Heart left ventricle (tissue), 16 donors: ENCODE measurements at places on chromosomes 4 and X. TPM values are rescaled to one million over a fixed set of nuclear protein-coding genes. Genes with fewer than 3 reads are reported as not detected.

PGRMC1 gene
- polyA plus RNA-seq = 28.0 TPM

ABCD1 gene
- 12.9 TPM for polyA plus RNA-seq

DNA sequence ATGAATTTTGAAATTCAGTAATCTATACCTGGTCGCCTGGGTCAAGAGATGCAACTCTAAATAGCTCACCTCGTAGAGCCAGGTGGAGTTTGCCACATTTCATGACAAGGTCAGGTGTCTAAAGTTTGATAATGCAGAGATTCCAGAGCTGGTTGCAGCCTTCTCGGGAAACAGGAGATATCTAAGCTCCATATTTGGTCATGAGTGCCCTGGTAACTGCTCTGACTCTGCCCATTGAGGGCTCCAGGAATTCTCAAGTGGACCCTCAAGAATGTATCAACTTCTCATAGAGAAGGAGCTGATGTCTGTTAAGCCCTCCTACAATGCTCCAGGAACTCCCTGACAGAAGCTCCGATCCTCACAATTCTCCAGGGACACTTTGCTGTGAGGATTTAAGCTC, 33.2 kb upstream of the TSPAN5 start:
- no peak for DNase-seq

DNA sequence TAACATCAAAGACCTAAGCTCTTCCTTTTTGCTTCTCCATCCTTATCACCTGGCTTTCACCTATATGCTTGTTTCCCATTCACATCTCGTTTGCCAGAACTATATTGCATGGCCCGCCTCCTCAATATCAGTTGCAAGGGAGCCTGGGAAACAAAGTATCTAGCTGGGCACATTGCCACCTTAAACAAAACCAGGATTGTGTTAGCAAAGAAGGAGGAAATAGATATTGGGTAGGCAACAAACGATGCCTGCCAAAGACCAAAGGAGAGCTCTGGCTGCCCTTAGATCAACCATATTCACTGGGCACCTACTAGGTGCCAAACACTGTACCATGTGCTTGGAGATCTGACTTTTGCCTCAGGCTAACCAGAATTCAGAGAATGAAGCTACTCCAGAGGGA, 107.5 kb downstream of the GRIA3 start:
- no peak for DNase-seq

DNA sequence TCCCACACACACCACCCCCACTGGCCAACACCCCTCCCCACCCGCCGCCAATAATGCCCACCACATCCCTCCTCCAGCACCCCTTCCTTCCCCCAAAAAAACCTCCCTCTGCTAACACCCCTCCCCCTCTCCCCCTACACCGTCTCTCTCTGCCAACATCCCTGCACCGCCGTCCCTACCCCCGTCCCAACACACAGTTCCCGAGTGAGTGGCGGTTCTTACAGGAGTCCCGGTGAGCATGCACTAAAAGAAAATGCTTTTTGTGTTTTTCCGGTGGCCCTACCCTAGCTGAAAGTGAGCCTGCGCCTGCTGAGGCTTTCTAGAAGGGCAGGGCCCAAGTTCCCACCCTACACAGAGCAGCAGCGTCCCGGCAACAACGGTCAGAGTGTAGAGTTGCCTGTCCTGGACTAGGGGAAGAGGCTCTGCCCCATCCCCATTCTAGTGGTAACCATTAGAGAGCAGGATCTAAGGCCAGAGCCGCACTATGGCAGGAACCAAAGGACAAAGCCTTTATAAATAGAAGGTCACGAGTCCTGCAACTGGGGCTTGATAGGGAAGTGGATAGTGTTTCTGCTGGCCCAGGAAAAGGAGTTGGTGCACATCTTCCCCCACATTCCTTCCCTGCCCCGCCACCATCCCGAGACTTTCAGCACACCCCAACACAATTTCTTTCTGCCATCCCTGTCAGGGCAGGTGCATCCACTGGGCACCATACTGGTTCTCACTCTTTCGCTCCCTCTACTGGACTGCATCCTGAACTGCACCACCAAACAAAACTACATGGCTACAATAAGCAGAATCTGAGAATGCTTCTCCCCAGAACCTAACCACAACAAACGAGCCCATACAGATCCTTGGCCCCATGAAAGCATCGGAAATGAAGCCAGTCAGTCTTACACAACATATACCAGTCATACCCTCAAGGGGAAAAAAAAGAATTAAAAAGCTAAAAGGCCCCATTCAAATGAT, 78.1 kb upstream of the PAGE3 start:
- DNase-seq = no peak

- no peak for DNase-seq
Measured at GRCh38 chr4:80231180-80231579, 33.9 kb downstream of the PRDM8 start.

DNA sequence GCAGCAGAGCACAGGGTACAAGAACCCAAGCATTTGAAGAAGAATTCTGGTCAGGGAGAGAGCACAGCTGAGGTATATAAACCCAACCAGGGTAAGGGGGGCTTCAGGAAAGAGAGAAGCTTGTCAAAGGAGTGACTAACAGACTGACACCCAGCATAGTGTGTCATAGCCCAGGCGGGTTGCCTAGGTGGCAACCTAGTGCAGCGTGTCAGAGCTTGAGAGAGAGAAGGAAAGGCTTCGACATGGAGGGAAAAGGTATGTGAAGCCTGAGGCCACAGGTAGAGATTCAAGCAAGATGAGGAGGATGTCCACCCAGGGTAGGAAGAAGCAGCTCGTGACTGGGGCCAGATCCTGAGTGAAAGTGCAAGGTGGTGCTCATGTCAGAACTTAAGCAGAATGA, 8.5 kb upstream of the ANTXR2 start:
- DNase-seq = no peak
